ENCODE measurements at places on chromosomes 1 and 21. TPM values are rescaled to one million over a fixed set of nuclear protein-coding genes. Genes with fewer than 3 reads are reported as not detected.

GRCh38 chr21:18460979-18461378, 57.4 kb upstream of the TMPRSS15 start:
- DNase-seq: no peak

- no peak for DNase-seq
These were observed 48.4 kb downstream of the ADAMTS5 start for GRCh38 chr21:26918323-26919079.

The FCRL1 gene
- not detected for total RNA-seq

The GJA9 gene
- total RNA-seq: not detected

The POLR3GL gene
- 14.2 TPM for total RNA-seq

The OR2T33 gene
- not detected for total RNA-seq

The SPOCD1 gene
- total RNA-seq: 0.08 TPM

Measured in left lobe of liver (tissue), 2 donors.